Left hindlimb (tissue), 1 donor: ENCODE measurements at places on chromosomes 6 and 20.

DNA sequence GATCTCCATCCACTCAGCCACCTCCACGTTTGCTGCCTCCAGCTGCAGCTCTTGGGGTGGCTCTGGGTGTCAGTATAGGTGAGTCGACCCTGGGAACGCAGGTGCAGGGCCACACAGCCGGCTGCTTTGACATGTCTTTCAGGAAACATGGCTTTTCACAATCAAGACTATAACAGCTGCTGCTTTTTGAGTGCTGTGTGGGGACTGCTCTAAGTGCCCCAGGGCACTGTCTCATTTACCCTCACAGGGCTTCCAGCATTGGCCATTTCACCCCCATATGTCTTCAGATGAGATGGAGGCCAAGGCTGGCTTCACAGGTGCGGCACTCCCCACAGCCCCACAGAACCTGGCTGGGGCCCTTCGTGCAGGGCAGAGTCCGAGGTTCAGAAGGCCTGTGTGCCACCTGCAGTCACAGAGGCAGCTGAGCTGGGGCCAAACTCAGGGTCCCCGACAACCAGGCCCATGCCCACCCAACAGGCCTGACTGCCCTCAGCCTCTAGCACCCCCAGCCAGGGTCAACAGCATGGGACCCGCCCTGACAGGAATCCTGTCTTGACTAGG is 14.9 kb upstream of the CST7 start:
- DNase-seq = no peak

- DNase-seq = no peak
Observed at GRCh38 chr6:148689168-148689567, 57.7 kb upstream of the UST start.

- DNase-seq = no peak
Observed at GRCh38 chr6:158242071-158242606, 70.1 kb upstream of the TULP4 start.

GRCh38 chr6:36755435-36756348 is 58.1 kb downstream of the RAB44 start:
- DNase-seq = no peak

- no peak for DNase-seq
Observed at GRCh38 chr20:45965169-45966002, 6.6 kb downstream of the ZNF335 start.
